ENCODE measurements at places on chromosomes 4 and X.

- peak; percentile 66 for DNase-seq
Observed at GRCh38 chrX:118839334-118839958, 15.8 kb downstream of the ZCCHC12 start.

DNA sequence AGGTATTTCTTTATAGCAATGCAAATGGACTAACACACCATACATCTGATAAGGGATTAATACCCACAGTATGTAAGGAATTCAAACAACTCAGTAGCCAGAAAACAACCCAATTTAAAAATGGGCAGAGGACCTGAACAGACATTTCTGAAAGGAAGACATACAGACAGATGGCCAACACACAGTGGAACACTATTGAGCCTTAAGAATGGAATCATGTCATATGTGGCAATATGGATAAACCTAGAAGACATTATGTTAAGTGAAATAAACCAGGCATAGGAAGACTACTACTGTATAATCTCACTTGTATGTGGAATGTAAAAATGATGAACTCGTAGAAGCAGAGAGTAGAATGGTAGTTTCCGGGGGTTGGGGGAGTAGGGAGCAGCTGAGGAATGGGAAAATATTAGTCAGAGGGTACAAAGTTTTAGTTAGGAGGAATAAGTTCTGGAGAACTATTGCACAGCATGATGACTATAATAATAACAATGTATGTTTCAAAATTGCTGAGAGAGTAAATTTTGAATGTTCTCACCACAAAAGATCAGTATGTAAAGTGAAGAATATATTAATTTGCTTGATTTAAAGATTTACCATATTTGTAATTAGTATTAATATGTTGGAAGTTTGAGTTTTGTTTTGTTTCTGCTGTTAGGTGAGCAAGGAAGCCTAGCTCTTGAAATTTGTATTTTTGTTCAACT lies 25.2 kb downstream of the WDR44 start:
- DNase-seq = no peak

- no peak for DNase-seq
Observed at GRCh38 chrX:7514871-7515599, 327.9 kb upstream of the VCX start.

DNA sequence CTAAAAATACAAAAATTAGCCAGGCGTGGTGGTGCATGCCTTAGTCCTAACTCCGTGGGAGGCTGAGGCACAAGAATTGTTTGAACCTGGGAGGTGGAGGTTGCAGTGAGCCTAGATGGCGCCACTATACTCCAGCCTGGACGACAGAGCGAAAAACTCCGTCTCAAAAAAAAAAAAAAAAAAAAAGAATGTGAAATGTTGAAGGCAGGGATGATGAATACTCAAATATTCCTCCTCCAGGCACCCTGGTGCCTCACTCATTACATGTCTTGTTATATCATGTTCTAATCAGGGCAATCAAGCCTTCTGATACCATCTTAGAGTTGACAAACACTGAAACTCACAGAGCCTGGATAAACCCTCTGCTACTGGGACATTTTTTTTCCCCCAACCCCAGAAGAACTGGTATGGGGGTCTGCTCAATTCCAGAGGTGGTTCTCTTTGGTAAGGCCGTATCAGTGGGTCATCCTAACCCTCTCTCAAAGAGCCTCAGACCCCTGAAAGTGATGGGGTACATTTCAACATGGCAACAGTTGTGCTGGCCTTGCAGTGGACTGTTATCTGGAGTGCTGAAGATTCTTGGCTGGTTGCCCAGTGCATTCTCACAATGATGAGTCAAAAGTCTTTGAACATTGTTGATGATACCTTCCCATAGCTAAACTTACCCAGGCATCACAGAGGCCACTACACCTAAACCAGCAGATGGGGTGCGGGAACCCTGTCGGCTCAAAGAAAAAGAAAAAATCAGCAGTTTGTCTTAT lies 2.4 kb upstream of the SH3KBP1 start:
- peak; percentile 37 for DNase-seq

- DNase-seq = no peak
Observed at GRCh38 chr4:18980516-18981233, 959.1 kb upstream of the LCORL start.

DNA sequence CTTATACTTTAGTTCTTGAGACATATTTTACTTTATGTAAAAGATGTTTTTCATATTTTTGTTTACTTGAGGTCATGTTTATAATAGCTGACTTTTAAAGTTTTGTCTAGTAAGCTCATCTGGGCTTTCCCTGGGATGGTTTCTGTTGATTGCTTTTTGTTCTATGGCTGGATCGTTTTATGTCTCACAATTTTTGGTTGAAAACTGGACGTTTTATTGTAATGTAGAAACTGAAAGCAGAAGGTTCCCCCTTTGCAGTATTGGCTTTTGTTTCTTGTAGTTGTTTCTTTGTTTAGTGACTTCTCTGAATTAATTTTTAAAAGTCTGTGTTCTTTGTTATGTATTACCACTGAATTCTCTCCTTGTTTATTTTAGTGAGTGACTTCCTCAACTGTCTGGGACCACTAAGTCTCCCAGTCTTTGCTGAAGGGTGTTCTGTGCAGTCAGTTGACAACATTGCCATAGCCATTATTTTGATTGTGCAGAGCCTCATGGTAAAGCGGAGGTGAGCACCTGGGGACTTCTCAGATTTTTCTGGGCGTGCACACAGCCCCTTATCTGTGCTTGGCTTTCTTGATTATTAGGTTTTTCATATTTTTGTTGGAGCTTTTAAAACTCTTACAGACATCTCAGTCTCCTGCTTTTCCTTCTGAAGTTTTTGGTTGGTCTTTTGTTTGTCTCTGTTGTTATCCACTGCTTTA lies 31.0 kb downstream of the KDM6A start:
- DNase-seq = no peak

DNA sequence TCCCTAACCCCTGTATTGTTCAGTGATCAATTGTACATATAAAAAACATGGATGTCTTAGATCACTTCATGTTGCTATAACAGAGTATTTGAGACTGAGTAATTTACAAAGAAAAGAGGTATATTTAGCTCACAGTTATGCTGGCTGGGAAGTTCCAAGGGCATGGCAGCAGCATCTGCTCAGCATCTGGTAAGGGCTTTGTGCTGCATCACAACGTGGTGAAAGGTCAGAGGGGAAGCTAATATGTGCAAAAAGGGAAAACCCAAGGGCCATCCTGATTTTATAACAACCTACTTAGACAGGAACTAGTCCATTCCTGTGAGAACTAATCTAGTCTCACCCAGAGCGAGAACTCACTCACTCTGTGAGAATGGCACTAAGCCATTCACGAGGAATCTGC lies 128.2 kb upstream of the OTUD4 start:
- no peak for DNase-seq

GRCh38 chr4:91596718-91597117 lies 707.0 kb upstream of the GRID2 start:
- DNase-seq = no peak

DNA sequence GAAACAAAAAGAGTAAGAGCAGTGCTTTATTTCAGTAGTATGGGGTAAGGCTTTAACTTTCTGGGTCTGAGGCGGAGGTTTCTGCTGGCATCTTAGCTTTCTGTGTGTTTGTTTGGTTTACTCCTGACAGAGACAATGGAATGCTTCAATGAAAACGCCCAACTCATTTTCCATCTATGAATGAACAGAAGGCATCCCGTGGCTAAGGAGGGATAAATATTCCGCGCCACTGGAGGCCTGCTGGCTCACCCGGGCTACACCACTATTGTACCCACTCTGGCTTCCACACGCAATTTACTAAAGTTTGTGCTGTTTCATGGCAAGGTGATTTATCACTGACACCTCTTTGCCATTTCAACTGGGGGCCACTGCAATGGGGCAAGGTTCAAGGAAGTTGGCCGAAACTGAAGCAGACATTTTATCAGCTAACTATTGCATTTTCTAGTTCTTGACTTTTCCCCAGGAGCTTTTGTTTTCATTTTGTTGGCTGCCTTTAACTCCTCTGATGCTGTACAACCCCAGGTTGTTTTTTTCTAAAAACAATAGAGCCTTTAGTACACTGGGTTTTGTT lies 32.8 kb upstream of the PPARGC1A start:
- DNase-seq = no peak

- DNase-seq = no peak
Observed at GRCh38 chr4:41207291-41207831, 7.0 kb downstream of the APBB2 start.

DNA sequence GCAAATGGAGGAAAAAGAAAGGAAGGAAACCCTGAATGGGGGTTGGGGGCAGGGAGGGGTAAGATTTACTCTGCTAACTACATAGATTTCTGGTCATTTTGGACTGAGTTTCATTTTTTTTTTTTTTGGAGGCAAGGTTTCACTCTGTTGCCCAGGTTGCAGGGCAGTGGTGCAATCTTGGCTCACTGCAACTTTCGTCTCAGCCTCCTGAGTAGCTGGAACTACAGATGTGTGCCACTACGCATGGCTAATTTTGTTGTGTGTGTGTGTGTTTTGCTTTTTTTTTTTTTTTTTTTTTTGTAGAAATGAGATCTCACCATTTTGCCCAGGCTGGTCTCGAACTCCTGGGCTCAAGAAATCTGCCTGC lies 223.5 kb downstream of the APBB2 start:
- DNase-seq = no peak

- no peak for DNase-seq
Observed at GRCh38 chr4:100041646-100042045, 91.6 kb upstream of the H2AZ1 start.

DNA sequence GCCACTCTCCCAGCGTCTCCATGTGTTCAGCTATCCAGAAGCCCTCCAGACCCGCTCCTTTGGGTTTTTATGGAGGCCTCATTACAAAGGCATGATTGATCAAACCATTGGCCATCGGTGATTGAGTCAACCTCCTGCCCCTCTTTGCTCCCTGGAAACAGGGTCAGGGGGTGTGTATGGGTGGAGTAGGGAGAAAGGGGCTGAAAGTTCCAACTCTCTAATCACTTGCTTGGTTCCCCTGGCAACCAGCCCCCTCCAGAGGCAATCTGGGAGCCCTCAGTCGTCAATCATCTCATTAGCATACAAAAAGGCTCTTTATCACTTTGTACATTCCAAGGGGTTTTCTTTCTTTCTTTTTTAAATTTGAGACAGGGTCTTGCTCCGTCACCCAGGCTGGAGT lies 2.3 kb downstream of the TRIM2 start:
- no peak for DNase-seq

DNA sequence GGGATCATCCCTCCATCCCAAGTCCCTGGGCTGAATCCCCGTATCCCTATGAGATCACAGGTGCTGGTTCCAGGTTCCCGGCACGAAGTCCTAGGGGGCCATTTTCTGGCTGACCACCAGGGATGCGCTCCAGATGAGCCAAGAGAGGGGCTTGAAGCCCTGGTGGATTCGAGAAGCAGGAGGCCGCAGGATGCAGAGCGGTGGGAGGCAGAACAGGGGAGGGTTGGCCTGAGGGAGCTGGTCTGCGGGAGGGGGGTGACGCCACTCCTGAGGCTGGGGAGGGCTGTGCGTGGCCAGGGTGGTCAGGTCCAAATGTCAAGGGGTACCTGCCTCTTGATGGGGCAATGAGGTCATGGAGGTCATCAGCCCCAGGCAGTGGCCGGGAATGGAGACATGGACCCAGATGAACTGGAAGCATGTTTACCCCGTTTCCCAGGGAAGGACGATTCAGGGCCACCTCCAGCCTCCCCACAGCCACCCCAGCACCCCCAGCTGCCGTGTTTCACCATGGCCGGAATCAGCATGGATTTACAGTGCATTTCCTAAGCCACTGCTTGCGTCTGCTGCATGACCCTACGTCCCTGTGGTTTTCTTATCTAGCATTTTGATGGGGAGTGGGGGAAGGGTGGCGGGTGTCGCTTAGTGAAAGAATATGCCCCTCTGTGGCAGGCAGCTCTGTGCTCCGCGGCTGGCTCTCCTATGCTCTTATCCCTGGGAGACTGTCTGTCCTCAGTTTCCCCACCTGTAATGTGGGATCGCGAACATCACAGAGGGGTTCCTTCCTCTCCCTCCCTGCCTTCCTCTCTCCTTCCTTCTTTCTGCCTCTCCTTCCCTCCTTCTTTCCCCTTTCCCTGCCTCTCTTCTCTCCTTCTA lies 17.0 kb upstream of the HTRA3 start:
- no peak for DNase-seq

- no peak for DNase-seq
Observed at GRCh38 chr4:23920296-23920695, 30.4 kb upstream of the PPARGC1A start.

DNA sequence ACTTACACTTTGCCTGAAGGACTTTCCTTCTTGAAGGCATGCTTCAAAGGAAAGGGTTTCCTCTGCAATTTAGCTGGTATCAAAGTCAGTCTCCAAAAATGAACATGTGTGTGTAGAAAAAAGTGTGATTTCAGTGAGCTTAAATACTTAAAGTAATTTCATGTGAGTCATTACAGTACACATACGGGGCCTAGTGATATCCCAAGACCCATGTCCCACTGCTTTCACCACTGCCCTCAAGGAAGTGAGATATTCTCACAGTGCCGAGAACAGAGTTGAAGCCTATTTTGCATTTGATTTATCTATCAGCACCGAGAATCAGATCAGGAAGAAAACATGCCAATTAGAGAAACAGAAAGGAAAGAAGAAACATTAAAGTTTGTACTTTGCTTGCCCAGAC lies 61.0 kb downstream of the CHST7 start:
- no peak for DNase-seq
